ENCODE measurements at places on chromosomes 7 and 10.

- no peak for DNase-seq
Measured at GRCh38 chr10:113230011-113230610, 280.1 kb downstream of the TCF7L2 start.

DNA sequence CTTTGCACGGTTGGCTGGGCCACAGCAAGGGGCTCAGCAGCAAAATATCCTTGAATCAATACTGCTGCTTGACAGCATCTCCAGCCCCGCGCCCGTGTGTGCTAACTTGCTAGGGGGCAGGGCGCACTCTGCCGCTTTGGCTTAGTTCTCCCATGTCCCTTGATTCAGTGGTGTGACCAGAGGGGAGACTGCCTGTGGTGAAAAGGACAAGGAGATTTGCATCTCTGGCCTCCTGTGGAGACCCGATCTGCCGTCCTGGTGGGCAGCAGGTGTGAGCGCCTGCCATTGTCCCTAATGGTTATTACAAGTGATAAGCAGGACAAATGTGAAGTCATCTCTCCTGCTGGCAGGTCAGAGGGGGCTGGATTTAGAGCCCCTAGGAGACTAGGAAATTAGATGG lies 500.2 kb upstream of the GALNT17 start:
- DNase-seq, result no peak

DNA sequence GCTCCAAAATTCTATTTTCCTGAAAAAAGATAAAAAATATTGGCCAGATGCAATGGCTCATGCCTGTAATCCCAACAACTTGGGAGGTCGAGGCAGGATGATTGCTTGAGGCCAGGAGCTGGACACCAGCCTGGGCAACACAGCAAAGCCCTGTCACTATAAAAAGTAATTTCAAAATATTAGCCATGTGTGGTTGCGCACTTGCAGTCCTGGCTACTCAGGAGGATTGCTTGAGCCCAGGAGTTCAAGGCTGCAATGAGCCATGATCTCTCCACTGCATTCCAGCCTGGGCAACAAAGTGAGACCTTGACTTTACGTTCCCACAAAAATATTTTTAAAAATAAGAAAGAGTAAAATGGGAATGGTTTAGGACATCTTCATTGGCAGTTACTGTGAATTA lies 104.1 kb upstream of the AFAP1L2 start:
- DNase-seq, result no peak

GRCh38 chr10:91200314-91201212 lies 19.9 kb upstream of the PCGF5 start:
- no peak for DNase-seq

- DNase-seq, result no peak
Measured at GRCh38 chr10:105024184-105024583, 383.1 kb downstream of the SORCS3 start.

- DNase-seq, result no peak
Measured at GRCh38 chr7:55241958-55242357, 123.2 kb upstream of the LANCL2 start.

DNA sequence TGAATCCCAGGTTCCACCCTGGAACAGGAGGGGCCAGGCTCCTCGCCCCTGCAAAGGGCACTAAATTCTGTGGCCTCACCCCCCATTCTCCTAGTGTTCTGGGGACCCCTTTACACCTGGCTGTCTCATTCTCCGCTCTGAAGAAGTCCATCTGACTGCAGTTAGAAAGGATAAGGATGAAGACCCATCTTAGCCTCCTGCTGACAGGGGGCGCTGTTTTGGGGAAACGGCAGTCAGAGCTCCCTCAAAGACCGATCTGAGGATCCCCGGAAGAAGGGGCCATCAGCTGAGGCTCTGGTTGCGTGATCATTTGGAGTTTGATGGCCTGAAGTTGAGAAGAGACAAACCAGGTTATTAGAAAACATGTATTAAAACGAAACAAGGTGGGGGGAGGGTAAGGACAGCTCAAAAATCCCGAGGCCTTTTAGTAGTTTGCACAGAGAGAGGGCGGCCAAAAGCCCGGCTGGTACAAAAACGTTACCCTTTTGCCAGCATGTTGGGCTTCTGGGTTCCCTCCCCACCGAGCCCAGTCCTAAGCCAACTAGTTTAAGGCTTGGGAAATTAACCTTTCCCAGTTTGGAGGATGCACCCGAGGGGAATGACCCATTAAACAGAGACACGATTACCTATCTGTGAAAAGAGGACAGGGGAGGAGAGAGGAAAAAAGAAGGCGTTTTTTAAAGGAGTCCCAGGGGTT lies 102.8 kb downstream of the CHN2 start:
- no peak for DNase-seq

DNA sequence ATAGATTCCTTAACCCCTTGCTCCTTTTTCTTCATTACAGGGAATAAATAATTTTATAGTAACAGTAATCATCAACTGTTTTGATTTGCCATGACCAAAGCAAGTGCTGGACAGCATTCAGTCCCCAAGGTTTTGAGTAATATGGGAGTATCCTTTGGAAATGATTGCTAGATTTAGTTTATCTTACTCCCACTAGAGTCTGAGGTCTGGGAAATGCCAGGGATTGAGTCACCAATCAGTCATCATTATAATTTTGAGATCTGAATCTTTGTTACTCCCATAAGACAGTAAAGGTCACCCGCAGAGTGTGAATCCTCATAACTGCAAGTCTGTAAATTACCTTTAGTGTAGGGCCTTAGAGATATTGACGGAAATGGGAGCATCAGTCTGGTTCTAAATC lies 133.7 kb upstream of the SEMA3E start:
- DNase-seq, result peak; percentile 19

DNA sequence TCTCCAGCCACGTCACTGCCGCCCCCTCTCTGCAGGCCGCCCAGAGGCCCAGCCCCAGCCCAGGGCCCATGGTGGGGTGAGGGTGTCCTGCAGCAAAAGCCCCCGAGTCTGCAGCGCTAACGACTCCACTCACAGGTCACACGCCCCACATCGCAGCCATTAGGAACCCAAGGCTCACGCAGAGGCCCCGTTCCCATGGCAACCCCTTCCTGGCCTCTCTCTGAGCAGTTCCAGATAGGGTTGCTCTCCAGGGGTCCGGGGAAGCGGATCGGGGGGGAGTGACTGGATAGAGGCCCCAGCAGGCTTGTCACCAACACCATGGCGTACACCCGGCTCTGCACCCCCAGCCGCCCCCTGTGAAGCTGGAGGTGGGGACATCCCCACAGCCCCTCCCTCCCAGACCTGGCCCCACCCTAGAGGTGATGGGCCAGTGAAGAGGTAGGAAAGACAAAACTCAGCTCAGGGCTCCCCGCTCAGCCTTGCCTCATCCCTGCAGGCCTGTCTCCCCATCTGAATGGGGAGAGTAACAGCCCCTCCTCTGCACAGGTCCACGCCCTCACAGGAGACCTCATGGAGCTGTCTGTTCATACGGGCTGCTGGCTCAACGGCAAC lies 41.2 kb downstream of the TNRC18 start:
- DNase-seq, result peak; percentile 60

DNA sequence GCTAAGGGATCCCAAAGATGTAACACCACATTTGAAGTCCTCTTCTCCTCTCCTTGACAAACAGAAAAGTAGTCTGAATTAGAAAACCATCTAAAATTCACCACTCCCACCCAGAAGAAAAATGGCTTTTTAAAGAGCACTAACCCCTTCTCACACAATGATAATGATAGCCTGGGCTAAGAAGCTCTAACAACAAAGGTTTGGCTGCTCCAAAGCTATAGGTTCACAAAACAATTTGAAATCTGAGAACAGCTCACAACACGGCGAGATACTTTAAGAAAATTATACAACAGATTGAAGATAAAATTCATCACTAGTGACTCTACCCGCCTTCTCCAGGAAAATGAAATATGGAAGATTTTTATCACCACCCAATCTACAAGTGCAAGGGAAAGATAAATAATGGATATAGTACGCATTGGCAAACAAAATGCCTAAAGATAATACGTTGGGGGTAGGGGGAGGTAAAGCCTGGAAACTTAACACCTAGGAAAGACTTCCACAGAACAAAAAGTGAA lies 7.4 kb downstream of the ITGB1 start:
- DNase-seq, result no peak

DNA sequence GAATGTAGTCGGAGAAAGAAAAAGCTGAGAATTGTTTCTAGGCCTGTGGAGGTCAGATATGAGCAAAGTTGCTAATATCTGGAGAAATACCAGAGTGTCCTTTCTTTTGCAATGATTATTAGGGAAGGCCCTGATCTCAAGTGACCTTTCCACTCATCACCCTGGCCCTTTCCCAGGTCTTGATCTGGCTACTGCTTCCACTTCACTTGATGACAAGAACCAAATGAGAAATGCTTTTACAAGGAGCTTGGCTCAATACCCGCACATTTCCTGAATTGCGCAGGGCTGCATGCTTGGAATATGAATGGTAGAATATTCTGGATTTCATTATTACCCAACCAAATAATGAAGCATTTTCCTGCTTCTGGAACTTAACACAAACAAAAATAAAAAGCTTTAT lies 104.6 kb downstream of the ITGB8 start:
- no peak for DNase-seq

DNA sequence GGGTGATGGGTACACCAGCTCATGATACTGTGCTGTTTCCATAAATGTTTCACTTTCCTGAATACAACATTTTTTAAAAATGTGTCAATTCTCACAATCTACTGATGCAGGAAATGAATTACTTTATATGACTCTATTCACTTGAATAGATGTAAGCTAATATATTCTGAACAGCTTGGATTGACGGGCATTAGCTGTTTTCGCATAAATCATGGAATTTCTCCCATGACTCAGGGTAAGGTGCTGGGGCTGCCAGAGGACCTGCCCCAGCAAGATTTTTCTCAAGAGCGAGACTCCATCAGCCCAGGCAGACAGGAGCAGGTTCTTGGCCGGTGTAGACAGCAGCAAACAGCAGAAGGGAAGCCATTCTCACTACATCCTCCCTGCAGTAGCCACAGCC lies 107.1 kb downstream of the PFKFB3 start:
- DNase-seq, result no peak

- no peak for DNase-seq
Measured at GRCh38 chr7:18202315-18203045, 174.8 kb upstream of the PRPS1L1 start.

DNA sequence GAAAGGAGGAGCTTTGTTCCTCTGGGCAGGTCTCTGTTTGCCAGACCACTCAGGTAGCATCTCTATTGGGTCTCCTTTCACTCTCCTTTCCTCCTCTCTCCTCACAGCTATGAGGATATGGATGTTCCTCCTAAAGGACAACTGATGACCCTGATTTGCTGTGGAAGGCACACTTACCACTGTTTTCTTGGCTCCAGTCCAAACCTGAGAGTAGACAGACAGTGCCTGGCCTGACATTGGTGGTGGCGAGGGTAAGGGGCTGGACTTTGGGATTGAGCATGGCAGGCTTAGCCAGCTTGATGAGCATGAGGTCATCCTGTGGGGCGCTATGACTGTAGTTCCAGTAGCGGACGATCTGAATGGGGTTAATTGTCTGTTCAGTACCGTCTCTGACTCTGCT lies 3.6 kb downstream of the PRSS37 start:
- no peak for DNase-seq

GRCh38 chr10:118534136-118534535 lies 61.3 kb downstream of the PRLHR start:
- DNase-seq, result no peak

GRCh38 chr10:132832186-132832969 lies 46.4 kb upstream of the NKX6-2 start:
- no peak for DNase-seq

DNA sequence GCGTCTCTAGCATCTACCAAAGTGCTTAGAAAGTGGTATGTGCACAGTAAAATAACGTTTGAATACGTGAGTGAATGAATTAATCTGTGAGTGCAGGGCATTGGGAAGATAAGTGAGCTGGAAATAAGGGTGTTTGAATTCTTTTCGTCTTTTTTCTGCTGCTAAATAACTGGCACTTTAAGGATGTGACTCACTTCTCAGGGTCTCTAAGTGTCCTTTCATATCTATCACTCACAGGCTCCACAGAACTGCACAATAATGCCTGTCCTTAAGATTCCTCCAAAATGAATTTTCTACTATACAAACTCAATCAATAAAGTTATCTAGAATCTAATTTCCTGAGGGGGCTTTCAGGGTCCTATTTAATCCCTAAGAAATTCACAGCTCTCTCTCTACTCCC lies 3.2 kb upstream of the DGKB start:
- DNase-seq, result no peak

- DNase-seq, result no peak
Measured at GRCh38 chr7:26100406-26101339, 51.3 kb upstream of the NFE2L3 start.

GRCh38 chr10:6788231-6788630 lies 208.2 kb upstream of the PRKCQ start:
- DNase-seq, result no peak

DNA sequence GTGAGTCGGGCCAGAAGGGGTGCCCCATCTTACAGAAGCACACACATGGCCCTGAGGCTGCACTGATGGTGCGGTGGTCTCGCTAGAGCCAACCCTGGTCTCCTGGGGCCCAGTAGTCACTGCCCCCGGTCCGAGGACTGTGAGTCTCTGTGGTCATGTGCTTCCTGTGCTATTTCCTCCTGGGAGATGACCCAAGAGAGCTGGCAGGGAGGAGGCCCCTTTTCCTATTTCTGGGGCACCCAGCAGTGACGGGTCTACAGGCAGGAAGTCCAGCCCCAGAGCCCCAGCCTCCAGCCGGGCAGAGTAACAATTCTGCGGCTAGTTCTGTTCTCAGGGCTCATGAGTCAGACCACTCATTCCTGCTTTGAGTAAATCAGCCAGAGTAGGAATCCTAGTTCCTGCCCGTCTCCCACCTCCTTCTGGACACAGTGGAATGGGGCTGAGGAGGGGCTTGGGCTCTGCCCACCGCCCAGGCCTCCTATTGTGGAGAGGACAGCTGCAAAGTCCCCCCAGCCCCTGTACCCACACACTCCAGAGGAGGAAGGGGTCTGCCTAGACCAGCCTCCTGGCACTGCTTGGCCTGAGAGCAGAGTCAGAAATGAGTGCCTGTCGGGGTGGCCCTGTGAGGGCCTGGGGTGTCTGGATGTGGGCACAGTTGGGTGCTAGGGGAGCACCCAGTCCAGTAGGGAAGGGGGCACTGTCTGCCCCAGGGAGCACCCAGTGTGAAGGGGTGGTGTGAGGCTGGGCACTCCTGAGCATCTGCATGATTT lies 80.5 kb upstream of the PPIF start:
- DNase-seq, result peak; percentile 94
